Stimulated activated CD4-positive, alpha-beta T cell treated with anti-CD3 and anti-CD28 coated beads, Interleukin-1b, Interleukin-23, amount 100 ng/mL, for 1 hour (primary cell): ENCODE measurements at places on chromosomes 16 and 17.

DNA sequence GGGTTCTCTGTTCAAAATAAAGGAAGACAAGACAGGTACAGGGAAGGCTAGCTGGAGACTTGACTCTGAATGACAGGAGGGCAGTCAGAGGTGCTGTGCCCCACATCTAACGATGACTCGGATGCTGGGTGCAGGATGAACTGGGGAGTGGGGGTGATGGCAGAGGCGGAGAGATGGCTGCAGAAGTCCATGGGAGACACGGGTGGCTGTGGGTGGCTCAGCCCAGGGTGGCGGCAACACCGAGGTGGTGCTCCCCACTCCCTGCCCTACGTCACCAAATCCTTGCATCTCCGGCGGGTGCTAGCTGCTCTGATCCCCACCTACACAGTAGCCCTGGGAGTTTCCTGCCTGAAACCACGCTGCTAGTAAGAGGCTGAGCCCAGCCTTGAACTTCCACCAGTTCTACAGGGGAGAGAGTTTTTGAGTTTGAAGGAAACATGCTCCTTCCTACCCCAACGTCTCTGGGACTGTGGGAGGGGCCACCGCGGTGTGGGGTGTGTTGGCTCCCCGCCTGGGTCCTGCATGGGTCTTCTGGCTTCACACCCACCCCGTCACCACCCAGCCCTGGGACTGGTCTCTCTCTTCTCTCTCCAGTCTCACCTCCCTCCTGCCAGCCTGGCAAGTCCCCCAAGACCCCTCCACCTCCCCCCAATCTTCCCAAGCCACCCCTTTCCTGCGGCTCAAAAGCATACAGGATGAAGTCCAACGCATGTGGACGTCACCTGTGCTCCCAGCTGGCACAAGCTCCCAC lies 4.5 kb downstream of the GSG1L start:
- DNase-seq, result no peak

DNA sequence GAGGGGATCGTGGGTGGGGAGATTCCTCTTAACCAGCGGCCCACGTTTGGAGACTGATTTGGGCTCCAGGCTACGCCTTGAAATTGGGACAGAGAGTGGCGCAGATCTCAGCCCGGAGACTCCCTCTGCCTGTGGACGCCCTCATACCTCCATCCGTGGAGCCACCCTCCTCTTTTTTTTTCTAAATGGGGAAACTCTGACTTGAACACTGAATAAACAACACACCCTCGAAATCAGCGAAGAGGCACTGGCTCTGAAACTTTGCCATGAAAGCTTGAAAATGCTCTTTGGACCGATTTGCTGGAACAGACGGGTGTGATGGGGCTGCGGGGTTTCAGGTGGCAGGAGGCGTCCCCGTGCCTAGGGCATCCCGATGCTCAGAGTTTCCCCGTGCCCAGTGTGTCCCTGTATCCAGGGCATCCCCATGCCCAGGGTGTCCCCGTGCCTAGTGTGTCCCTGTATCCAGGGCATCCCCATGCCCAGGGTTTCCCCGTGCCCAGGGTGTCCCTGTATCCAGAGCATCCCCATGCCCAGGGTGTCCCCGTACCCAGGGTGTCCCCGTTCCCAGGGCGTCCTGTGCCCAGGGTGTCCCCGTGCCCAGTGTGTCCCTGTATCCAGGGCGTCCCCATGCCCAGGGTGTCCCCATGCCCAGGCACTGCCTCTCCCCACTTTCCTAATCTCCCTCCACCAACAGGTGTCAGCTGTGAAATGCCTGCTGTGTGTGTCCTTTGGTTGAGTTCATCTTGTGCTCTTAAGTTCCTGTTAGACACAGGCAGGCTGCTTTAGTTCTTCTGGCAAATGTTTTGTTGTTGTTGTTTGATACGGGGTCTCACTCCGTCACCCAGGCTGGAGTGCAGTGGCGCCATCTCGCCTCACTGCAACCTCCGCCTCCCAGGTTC lies 187.0 kb downstream of the SEC14L1 start:
- no peak for DNase-seq

- no peak for DNase-seq
These were observed 787 bp downstream of the NT5C start for GRCh38 chr17:75130632-75131277.

- no peak for DNase-seq
These were observed 11.5 kb upstream of the BPTF start for GRCh38 chr17:67813803-67814180.

- no peak for DNase-seq
These were observed 29.4 kb downstream of the CNTROB start for GRCh38 chr17:7961421-7961820.

DNA sequence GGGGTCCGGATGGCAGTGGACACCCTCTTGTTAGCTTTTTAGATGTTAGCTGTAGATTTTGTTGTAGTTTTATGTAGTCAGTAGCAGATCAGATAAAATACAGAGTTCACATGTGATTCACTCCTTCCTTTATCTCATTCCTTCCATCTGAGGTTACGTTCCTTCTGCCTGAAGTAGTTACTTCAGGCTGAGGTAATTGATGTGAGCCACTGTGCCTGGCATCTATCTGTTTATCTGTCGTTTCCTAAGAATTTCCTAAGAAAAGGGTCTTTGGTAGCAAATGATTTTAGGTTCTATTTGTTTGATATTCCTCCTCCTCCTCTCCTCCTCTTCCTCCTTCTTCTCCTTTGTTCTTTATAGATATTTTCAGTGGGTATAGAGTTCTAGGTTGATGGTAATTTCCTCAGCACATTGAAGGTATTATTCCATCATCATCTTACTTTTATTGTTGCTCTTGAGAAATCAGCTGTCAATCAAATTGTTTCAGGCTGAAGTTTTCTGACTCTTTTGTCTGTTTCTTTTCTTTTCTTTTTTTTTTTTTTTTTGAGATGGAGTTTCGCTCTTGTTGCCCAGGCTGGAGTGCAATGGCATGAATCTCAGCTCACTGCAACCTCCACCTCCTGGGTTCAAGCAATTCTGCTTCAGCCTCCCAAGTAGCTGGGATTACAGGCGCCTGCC lies 29.6 kb upstream of the FBXO47 start:
- DNase-seq, result no peak

GRCh38 chr16:56606476-56607108 lies 1.8 kb upstream of the MT2A start:
- DNase-seq, result no peak

DNA sequence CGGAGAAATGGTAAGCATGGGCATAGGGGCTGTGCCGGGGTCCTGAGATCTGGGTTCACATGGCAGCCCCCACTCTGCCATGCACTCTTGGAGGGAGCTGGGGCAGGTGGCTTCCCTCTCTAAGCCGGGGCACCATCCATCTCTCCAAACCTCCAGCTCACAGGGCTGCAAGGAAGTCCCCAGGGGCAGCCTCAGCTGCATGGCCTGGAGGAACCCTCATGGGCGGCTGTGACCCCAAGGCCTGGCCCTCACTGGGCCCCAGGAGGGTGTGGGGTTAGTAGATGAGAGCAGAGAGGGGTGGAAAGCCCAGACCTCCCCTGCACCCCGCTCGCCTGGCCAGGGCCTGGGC lies 2.6 kb downstream of the CTRB2 start:
- DNase-seq, result no peak

GRCh38 chr16:51156807-51157200 lies 5.7 kb upstream of the SALL1 start:
- DNase-seq, result no peak

DNA sequence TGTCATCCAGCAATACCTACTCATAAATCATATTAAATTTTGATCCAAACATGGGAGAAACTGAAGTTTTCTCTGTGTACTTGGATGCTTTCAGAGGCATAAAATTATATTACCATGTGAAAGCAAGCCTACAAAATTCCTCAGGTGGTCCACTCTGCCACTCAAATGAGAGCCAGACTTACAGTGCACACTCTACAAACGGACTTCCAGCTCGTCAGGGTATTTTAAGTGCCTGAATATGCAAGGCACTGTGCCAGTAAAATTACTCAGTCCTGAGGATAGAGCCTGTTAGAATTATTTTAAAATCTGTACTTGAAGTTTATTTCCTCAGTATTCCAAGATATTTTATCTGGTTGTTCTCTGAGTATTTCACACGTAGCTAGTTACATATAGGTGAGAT lies 54.5 kb downstream of the TENT4B start:
- DNase-seq, result no peak

DNA sequence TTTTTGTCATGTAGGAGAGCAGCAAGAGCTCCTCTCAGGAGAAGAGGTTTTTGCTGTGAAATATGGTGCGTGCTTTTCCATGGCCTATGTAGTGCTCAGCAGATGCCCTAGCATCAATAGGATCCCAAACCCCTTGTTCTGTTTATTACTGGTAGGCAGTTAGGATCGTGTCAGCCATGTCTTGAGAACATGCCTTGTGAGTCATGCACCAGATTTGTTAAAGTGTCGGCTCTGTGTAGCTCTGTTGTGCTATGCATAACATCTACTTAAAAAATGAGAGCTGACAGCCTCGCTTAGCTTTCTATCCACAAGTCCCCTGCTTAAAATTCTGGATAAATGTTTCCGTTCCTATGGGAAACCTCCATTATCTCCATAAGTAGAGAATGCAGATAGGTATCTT lies 4.4 kb upstream of the EIF4A3 start:
- no peak for DNase-seq

- no peak for DNase-seq
These were observed 463 bp downstream of the TOP2A start for GRCh38 chr17:40417258-40417608.

DNA sequence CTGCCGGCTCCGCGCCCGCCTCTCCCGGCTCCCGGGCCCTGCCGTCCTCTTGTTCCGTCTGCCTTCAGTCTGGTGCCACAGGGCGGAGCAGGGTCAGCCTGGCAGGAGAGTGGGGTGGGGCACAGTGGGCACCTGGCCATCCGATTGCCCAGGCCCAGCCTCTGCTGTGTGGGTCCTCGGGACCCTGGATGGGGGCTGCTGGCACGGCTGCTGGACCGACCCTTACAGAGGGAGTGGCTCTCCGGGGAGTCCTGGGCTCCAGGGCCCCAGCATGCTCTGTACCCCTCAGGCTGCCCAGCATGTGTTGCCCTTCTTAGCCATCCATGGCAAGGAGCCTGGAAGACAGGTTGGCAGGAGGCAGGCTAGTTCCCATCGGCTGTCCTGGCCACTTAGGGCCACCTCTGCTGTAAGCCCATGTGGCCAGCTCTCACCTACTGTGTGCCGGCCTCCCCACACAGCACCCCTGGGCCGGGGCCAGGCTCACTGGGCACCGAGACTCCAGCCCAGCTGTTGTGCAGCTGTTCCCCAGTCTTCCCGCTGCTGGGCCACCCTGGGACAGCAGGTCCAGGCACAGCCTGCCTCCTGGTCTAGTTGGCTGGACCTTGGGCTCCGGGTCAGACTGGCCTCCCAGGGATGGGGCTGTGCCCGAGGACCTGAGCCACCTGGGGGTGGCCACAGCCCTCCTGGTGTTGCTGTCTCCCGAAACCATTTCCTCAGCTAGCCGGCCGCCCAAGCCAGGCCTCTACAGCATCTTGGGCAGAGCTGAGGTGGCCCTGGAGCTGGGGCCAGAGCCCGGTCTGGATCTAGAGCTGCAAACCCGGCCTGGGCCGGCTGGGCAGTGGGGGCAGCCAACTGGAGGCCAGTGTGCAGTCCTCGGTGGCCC lies 24.9 kb downstream of the BAHCC1 start:
- DNase-seq, result no peak

- DNase-seq, result no peak
These were observed 667 bp downstream of the PSMD3 start for GRCh38 chr17:39981207-39981741.

DNA sequence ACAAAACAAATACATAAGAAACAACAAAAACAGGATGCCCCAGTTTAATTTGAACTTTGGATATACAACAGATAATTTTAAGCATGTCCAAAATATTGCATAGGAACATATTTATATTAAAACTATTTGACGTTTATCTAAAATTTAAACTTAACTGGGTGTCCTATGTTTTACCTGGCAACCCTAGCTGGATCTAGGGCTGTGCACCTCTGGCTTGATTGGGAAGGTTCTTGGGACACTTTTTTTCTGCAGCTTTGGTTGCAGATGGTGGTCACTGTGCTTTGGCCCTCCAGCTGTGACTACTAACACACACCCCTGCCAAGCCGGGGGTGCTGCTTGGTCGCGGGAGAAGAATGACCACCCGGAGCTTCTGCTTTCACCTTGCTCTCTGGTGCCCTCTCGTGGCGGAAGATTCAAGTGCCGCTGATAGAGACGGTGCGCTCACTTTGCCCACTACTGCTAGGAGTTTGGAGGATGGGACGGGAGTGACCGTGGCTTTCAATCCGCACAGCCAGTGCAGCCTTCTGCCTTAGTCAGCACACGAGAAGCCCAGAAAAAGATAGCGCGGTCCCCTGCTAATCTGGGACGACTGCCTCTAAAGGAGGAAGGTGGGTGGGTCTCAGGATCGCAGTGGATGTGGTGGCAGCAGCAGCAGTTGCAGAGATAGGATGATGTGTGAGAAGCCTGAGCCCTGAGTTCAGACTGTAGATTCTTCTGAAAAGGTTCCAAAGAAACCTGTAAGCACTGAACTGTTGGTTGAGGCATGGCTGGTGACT lies 6.7 kb downstream of the SPACA3 start:
- DNase-seq, result peak; percentile 55

GRCh38 chr17:39763051-39763820 lies 25.5 kb downstream of the GRB7 start:
- DNase-seq, result no peak

DNA sequence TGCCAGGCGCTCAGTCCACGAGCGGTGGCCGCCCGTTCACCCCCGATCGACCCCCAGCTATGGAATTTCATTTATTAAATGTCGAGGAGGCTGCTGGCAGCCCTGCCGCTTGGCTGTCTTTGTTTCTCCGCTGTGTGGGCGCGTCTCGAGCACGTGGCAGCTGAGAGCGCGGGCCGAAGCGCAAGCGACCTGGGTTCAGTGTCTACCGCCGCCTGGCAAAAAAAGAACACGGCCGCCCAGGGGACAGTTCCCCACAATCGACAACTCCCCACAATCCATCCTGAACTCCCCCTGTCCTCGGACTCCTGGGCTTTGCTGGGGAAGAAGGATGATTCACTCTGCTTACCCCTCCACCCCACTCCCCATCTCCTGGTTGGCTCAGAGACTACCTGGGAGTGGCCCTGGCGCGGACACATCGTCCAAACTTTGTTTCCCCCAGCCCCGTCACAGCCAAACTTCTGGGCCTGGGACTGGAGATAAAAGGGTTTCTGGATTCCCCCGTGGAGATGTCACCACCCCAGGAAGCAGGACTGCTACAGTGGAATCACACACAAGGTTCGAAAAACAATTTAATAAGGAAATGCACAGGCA lies 1.7 kb upstream of the ANKRD13B start:
- DNase-seq, result no peak

DNA sequence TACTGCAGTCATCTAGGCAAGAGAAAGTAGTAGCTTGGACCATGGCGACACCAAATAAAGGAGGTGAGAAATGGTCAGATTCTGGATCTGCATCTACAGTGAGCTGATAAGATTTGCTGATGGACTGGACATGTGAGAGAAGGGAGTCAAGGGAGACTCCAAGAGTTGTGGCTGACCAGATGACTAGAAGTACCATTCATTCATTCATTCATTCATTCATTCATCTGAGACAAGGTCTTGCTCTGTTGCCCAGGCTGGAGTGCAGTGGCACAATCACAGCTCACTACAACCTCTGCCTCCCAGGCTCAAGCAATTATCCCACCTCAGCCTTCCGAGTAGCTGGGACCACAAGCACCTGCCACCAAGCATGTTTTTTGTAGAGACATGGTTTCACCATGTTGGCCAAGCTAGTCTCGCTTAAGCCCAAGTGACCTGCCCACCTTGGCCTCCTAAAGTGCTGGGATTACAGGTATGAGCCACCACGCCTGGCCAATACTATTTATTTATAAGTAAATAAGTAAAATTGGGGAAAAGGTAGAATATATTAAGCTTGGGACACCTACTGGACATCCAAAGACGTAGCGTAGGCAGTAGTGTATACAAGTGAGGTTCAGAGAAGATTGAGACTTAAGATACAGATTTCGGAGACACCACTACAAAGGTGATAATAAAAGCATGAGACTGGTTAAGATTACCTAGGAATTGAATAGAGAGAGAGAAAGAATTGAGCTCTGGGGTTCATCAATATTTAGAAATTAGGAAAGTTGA lies 15.7 kb upstream of the RNF43 start:
- no peak for DNase-seq
